ENCODE measurements at places on chromosomes 3 and 15.

GRCh38 chr15:78951841-78952238 is 7.0 kb upstream of the CTSH start:
- peak; percentile 75 for DNase-seq

DNA sequence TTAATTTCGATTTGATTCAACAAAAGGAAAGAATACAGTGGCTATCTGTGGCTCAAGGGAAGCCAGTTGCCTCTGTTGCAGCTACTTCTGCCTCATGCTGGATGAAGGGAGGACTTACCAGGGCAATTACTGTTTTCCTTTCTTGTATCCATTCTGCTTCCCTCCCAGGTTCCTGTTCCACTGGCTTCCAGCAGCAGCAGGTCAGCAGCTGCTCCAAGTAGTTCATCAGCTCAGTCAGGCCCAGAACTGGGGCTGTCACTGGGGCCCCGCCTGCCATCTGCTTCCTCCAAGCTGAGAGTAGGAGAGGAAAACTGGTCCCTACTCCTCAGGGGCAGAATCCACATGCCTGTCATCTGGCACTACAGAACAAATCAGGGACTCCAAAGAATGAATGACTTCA is 48.6 kb upstream of the ULK4 start:
- no peak for DNase-seq

GRCh38 chr3:52006017-52006819 is 10.5 kb upstream of the RPL29 start:
- no peak for DNase-seq

DNA sequence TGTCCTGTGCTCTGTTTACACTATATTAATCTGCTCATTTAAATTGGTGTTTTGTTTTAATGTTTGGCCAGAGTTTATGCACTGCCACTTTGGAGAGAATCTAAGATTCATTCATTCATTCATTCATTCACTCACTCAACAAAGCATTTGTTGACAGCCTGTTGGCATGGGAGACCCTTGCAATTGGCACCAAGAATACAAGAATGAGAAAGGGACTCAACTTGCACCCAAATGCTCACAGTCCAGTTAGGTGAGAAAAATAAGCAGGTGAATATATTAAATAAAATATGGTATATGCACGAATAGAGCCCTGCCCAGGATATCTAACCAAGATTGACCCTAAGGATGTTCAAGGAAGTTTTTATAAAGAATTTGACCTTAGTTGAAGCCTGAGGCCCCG is 80.4 kb downstream of the TGFBR2 start:
- DNase-seq: no peak

DNA sequence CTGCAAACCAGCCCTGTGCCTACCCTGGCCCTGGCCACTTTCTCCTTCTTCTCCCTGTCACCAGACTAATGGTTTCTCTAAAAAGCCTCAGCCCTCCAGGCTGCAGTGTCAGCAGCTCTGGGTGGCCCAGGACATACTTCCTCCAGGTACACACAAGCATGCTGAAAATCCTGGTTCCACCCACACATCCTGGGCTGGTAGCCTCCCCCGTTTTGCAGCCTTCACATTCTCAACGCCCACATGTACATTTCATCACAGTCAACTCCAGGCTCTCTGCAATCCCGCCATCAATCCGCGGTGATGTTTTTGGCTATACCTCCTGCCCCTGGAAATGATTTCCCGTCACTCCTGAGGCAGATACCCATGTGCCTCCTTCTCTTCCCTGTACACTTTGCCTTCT is 59.4 kb downstream of the MAGEF1 start:
- DNase-seq: peak; percentile 28

DNA sequence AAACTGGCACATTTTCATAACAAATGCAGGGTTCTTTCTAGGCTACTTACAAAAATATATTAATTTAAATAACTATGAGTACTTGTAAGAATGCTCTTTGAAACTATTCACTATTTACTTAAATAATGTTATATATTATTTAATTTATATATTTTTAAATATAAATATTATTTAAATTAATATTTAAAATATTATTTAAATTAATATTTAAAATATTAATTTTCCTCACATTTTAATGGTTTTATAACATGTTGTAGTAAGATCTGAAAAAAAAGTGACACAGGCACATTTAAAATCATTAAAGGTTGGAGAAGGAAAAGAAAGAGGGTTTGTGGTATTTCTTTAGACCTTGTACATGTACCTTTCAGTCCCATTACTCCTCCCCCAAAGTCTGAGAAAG is 34.6 kb downstream of the CCDC14 start:
- no peak for DNase-seq

GRCh38 chr3:89042236-89042835 is 65.1 kb upstream of the EPHA3 start:
- no peak for DNase-seq

GRCh38 chr15:57138349-57138788 is 219.9 kb downstream of the TCF12 start:
- DNase-seq: peak; percentile 65

DNA sequence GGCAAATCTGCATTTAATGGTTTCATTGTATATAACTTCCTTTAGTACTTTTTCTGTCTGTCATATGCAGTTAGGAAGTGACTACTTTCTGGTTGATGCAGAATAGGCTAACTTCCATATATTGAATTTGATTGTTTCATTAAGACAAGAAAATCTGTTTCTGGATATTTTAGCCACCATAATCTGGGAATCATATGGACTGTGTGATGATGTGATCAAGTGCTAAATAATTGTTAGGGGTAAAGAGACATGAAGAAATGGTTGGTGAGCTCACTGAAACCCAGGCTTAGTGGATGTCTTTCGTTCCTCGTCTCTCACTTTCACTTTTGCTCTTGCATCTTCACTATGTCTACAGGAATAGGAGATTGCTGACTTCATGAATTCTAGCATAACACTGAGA is 3.5 kb upstream of the MNS1 start:
- peak; percentile 61 for DNase-seq

- peak; percentile 65 for DNase-seq
These were observed 643 bp upstream of the RNU5B-1 start for GRCh38 chr15:65303687-65304380.

DNA sequence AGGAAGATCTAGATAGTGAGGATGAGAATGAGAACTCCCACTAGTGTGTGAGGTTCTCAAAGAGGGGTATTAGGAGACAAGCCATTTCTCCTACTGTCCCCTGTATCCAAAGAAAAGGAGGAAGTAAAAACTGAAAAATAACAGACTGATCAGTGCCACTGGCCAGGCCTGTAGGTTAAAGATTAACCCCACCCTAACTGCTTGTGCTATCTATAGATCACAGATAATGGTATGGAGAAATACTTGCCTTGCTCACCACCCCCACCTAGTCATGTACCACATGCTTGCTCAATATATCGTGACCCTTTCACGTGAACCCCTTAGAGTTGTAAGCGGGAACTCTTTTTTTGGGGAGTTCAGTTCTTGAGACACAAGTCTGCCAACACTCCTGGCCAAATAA is 519.7 kb upstream of the FRG2C start:
- no peak for DNase-seq

GRCh38 chr3:175301741-175302140 is 442.6 kb downstream of the NAALADL2 start:
- DNase-seq: no peak

DNA sequence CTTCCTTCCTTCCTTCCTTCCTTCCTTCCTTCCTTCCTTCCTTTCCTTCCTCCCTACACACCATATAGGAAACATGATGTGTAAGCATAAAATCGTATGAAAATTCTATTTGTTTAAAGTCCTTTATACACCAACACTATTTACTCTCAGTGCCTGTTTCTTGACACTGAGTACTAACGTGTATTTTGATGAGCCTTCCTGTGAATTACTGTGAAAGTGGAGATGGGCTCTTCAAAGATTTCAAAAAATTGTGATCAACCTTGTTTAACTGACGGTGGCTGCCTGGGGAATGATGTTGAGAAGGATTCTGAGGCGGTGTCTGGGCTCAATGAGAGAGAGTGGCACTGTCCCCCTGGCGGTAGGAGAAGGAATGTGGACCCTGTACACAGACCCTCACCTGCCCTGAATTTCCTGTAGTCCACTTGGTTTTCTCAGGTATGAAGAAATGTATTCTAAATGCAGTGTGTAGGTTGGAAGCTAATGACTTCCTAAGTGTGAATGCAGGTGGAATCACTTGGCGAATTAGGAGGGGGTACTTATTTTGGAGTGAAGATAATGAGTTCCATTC is 237.9 kb downstream of the GAP43 start:
- DNase-seq: no peak

DNA sequence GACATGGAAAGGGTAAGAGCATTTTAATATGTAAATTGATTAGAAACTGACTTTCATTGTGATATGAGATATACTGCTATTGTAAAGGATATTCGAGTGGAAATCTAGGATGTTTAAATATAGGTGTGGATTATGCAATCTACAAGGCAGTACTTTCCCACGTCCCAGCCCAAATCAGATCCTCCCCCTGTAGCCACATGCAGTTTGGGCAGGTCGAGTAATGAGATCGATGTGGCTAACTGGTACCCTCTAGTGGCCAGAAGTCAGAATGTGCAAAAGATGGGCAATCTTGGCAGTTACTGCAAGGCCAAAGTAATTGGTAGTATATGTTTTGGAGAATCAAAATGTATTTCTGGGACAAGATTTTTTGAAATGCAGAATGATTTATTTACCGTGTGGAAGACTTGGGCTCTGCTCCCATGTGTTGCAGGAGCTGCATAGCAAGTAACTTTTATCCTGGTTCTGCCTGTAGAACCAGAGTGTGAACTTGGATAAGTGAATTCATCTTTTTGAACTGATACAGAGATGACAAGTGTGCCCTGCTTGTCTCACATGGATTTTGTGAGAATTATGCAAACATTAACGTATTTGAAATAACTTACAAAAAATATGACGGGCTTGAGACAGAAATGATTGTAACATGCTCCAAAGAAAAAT is 94.5 kb upstream of the ADAMTSL3 start:
- DNase-seq: peak; percentile 59

DNA sequence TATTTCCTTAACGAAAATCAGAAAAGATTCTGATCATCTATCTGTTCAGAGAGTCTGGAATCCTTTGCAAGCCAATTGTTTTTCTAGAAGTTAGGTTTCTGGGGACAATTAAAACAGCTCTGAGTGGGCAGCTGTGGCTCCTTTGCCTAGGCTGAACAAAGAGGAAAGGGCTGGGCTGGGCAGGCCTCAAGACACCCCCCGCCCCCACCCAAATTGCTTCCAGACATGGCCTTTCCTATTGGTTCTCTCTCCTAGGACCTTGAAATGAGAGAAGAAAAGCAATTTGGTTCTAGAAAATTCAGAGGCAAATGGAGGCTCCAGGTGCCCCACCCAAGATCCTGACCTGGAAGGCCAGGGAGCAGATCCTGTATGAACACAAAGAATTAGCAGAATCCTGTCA is 2.3 kb upstream of the ADPGK start:
- no peak for DNase-seq

GRCh38 chr3:180017846-180018245 is 18.9 kb downstream of the PEX5L start:
- DNase-seq: no peak

GRCh38 chr3:180246688-180247195 is 210.0 kb upstream of the PEX5L start:
- no peak for DNase-seq

GRCh38 chr3:56868706-56869105 is 67.0 kb upstream of the ARHGEF3 start:
- DNase-seq: no peak

GRCh38 chr15:74376226-74376625 is 8.8 kb upstream of the CYP11A1 start:
- DNase-seq: no peak

DNA sequence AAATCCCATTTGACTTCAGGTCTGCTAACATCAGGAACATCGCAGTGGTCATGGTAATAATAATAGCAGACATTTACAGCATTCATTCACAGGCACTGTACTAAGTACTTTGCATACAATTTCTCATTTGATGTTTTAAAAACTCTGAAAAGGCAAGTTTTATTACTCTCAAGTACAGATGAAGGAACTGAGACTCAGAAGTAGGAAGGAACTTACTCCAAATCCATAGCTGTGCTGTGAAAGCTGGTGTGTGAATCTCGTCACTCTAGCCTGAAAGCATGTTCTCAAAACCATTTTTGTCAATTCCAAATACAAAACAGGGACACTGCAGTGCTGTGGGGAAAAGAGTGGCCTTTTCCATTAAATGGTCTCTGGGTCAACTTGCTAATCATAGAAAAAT is 179.9 kb downstream of the FAM43A start:
- DNase-seq: no peak

DNA sequence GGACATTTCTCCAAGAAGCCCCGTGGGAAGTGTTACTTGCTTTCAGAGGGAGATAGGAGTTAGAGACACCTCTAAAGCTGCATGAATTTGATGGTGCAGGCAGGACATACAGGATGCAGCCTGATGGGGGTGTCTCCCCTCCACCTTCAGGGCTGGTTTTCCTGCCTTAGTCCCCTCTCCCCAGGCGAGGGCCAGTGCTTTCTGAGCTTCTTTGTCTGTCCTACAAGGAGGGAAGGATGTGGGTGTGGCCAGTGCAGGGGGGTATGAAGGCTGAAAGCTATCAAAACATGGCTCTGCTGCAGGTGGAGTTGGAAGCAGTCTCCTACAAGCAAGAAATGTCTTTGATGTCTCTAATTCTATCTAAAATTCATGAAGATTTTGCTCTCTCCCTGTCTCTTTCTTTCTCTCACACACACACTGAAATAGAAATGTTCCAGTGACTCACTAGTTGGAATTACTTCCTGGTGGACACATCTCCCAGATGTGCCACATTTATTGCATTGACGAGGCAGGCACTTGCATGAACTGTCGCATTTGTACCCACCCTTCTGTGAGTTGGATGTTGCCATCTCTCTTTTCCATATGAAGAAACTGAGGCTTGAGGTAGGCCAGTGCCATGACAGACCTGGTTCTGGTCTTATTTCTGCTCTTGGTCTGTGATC is 13.9 kb upstream of the PODXL2 start:
- peak; percentile 46 for DNase-seq

DNA sequence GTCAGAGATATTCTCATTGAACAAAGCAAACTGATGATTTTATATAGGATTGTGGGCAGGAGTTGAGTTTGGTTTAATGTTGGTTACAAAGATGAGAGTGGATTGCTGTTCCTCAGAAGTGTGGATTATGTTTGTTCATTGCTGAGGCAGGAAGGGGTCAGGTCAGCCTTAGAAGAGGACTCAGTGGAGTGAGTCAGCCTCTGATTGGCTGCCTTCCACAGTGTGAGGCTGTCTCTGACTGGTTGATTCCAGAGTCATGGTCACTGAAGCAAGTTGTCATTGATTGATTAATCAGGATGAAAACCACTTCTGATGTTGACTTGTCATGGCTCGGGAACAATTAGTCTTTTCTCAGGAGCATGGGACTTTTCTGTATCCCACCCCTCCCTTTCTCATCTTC is 36.2 kb downstream of the KBTBD12 start:
- peak; percentile 75 for DNase-seq

Data from kidney tubule cell (primary cell).